ENCODE measurements at places on chromosomes 6 and 20. TPM values are rescaled to one million over a fixed set of nuclear protein-coding genes. Genes with fewer than 3 reads are reported as not detected.

The ULBP2 gene
- total RNA-seq: 3.2 TPM

The CRISP3 gene
- not detected for total RNA-seq

The PHACTR1 gene
- 1.2 TPM for total RNA-seq

The BTN1A1 gene
- under 0.01 TPM for total RNA-seq

The PPP2R5D gene
- 30.8 TPM for total RNA-seq

The DHX16 gene
- total RNA-seq: 26.1 TPM

The COL12A1 gene
- total RNA-seq: 1,393 TPM

The ENPP1 gene
- total RNA-seq: 16.3 TPM

DNA sequence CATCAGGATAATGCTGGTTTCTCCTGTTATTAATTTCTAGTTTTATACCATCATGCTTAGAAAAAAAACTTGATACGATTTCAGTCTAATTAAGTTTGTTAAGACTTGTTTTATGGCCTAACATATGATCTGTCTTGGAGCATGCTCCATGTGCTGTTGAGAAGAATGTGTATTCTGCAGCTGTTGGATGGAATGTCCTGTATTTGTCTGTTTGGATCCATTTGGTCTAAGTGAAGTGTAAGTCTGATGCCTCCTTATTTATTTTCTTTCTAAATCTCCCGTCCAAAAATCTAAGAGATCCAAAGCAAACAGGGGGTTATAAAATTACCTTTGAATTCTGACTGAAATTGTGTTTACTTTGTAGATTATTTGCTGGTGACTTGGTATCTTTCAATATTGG is 30.0 kb upstream of the PRND start:
- peaks cover 10% of the 10 kb centered on the region for H3K36me3 ChIP-seq
- H3K4me3 ChIP-seq: no peak overlapping the region
- no peak overlapping the region for H3K27ac ChIP-seq
- no peaks in the 10 kb centered on the region for H3K27me3 ChIP-seq

GRCh38 chr6:3499603-3500002 is 42.8 kb upstream of the SLC22A23 start:
- no peaks in the 10 kb centered on the region for H3K27me3 ChIP-seq
- H3K36me3 ChIP-seq: no peaks in the 10 kb centered on the region
- H3K27ac ChIP-seq: no peak overlapping the region
- H3K4me1 ChIP-seq: peaks cover 10% of the 10 kb centered on the region

- DNase-seq: no peak
- no peaks in the 10 kb centered on the region for H3K4me1 ChIP-seq
- H3K27me3 ChIP-seq: no peaks in the 10 kb centered on the region
- H3K36me3 ChIP-seq: no peaks in the 10 kb centered on the region
- no peak overlapping the region for H3K4me3 ChIP-seq
- no peak overlapping the region for H3K27ac ChIP-seq
Measured at GRCh38 chr6:127956260-127956888, 55.5 kb upstream of the THEMIS start.

DNA sequence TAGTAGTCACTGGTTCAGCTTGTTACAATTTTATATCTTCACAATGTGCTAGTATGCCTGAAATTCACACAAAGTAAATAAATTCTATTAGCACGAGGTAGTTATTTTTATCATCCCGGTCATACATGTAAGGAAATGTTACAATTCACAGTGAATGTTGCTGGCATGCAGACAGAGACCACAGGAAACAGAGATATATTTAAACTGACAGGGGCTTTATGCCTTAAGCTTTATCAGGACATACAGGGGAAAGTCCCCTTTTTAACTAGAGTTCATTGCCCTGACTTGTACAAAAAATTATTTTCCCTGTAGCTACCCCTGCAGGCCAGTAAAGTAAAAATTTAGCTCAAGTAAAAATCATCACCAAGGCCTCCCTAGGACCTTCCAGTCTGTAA is 712.0 kb upstream of the NRSN1 start:
- peak; percentile 62 for DNase-seq
- H3K4me3 ChIP-seq: no peak overlapping the region
- no peaks in the 10 kb centered on the region for H3K4me1 ChIP-seq
- no peaks in the 10 kb centered on the region for H3K27me3 ChIP-seq
- no peaks in the 10 kb centered on the region for H3K36me3 ChIP-seq
- no peak overlapping the region for H3K27ac ChIP-seq

- H3K36me3 ChIP-seq: no peaks in the 10 kb centered on the region
- no peak for DNase-seq
- H3K27me3 ChIP-seq: no peaks in the 10 kb centered on the region
- no peaks in the 10 kb centered on the region for H3K4me1 ChIP-seq
- H3K27ac ChIP-seq: no peak overlapping the region
- no peak overlapping the region for H3K4me3 ChIP-seq
Measured at GRCh38 chr6:117028256-117028655, 151.2 kb downstream of the RFX6 start.

DNA sequence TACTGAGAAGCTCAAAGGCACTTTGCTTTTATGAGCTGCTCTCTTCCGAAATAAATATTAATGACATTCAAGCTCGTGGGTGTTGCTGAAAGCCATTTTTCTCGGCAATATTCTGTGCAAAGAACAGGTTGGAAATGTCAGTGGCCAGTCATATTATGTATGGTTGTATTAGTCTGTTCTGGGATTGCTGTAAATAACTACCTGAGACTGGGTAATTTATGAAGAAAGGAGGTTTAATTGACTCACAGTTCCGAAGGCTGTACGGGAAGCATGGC is 32.1 kb downstream of the TUBB2B start:
- no peak overlapping the region for H3K27ac ChIP-seq
- peaks cover 3% of the 10 kb centered on the region for H3K27me3 ChIP-seq
- H3K4me3 ChIP-seq: no peak overlapping the region
- DNase-seq: no peak
- no peaks in the 10 kb centered on the region for H3K4me1 ChIP-seq

DNA sequence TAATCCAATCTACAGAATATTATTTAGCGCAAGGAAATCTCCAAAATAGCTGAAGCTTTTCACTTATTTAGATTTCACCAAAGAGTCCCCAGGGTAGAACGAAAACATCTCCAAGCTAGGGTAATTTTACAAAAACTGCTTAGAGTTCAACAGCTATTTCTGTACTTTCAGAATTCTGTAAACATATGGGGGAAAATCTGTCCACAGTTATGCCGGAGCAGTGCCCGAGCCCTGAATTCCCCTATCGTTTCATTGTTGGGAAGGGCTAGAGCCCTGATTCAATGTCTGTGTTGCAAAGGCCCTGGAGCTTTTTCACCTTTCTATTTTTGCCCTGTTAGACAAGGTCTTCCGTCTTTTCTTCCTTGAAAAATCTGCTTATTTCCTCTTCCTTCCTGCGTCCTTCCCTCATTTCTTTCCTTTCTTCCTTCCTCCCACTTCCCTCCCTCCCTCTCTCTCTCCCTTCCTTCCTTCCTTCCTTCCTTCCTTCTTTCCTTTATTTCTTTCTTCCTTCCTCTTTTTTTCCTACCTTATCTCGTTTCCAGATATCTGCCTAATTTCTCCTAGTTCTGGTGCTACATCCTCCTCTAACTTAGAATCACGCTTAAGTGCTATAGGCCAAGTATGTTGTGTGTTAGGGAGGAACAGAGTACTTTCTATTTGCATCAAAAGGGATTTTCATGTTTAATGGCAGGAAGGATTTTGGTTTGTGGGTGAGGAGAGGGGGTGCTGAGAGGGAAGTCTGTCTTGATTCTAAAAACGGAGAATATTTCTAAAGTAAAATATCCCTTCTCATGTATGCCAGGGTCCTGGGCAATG is 122.5 kb upstream of the BMP2 start:
- H3K27me3 ChIP-seq: peaks cover 4% of the 10 kb centered on the region
- no peak for DNase-seq
- H3K4me1 ChIP-seq: no peaks in the 10 kb centered on the region
- H3K36me3 ChIP-seq: no peaks in the 10 kb centered on the region

GRCh38 chr20:46657137-46657536 is 5.9 kb upstream of the SLC13A3 start:
- peaks cover under 1% of the 10 kb centered on the region for H3K27me3 ChIP-seq
- no peaks in the 10 kb centered on the region for H3K36me3 ChIP-seq
- DNase-seq: no peak
- no peak overlapping the region for H3K4me3 ChIP-seq

- H3K4me3 ChIP-seq: no peak overlapping the region
- H3K27ac ChIP-seq: no peak overlapping the region
- no peaks in the 10 kb centered on the region for H3K27me3 ChIP-seq
- peaks cover 37% of the 10 kb centered on the region for H3K36me3 ChIP-seq
Measured at GRCh38 chr6:90538278-90539046, 48.4 kb downstream of the MAP3K7 start.

- no peak for DNase-seq
- H3K4me3 ChIP-seq: no peak overlapping the region
- H3K36me3 ChIP-seq: no peaks in the 10 kb centered on the region
- H3K27me3 ChIP-seq: no peaks in the 10 kb centered on the region
- H3K27ac ChIP-seq: no peak overlapping the region
- H3K4me1 ChIP-seq: no peaks in the 10 kb centered on the region
Measured at GRCh38 chr6:77535172-77535571, 71.9 kb upstream of the HTR1B start.
